ENCODE measurements at places on chromosomes 4 and X.

- no peak for DNase-seq
Observed at GRCh38 chrX:136204571-136204970, 46.6 kb downstream of the MAP7D3 start.

DNA sequence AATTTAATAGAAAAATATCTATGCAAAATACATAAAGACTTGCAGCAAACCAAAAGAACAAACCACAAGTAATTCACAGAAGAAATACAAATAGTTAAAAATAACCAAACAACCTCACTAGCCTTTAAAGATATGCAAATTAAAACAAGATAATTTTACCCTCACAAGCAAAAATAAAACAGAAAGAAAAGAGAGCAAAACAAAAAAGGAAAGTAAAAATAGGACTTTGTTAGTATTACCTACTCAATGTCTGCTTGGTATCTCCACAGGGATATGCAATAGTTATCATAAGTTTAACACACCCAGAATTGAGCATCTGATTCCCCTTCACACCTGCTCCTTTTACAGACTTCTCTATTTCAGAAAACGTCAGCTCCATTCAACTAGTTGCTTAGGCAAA, 737.5 kb upstream of the MAGEB2 start:
- DNase-seq = no peak

DNA sequence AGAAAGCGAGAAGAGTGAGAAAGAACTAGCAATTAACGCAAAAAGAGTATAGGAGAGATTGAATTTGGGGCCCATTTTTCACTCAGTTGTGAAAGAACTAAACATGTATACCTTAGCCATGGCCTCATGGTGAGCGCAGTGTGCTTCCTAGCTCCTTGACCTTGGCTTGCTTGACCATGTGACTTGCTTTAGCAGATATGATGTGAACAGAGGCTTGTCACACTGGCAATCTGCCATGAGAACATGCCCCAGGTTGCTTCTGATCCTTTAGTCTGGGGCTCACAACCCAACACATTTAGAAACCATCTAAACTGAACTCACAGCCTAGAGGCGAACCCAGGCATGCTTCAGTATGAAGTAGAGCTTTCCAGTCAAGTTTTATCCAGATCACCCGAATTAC, 260.1 kb upstream of the FTHL17 start:
- no peak for DNase-seq

DNA sequence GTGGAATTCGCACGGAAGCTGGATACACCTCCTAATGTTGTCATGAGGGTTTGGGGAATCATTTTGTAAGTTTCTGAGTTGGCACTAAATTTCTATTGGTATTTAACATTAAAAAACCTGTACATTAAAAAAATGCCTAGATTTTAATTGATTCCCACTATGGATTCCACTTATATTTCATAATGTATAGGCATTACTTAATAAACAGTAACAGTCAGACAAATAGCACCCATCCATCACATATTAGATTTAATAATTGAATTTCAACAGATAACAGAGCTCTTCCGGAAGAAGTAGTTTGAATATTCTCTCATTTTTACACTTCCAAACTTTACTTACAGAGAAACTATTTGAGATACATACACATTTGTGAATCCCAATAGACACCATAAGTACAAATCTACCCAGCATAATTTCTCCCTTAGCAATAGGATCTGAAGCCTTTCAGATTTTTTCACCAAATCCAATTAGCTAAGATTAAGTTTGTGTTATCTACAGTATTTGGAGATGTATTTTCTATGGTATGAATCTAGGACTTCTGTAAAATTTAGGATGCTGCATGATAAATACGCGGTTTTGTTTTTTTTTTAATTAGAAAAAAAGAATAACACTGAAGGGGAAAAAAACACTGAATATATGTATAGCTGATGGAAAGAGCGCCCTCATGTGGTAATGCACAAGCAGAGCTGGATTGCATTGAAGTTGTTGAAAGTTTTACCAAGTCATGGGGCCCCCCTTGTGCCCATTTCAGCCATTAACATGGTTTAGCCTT, 12.2 kb upstream of the ODAM start:
- no peak for DNase-seq

DNA sequence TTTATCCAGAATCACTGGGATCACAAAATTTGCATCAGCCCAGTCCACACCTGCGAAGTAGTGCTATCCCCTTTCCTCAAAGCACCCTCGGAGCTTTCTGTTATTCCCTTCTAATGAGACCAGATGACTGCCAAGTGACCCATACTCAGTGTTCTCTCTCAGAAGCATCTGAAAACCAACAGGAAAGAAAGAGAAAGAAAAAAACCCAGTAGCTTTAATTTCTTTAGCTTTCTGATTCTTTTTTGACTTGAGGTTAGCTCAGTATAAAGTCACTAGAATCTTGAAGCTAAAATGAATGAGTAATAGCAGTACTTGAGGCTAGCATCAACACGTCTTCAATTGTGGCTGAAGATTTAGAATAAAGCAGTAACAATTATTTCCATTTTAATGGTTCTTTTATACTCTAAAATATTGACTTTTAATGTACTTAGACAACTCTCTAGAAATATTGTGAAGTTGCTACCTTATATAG, 124.4 kb downstream of the ANK2 start:
- DNase-seq = no peak

GRCh38 chr4:112279025-112279881, 6.5 kb downstream of the TIFA start:
- no peak for DNase-seq

GRCh38 chr4:65383589-65384305, 286.5 kb downstream of the EPHA5 start:
- no peak for DNase-seq
